Activated gamma-delta T cell treated with Interleukin-2 at 50 U/mL for 16 hours (primary cell): ENCODE measurements at places on chromosomes 12 and 14.

- DNase-seq, result no peak
Measured at GRCh38 chr12:113030875-113031525, 25.5 kb upstream of the DTX1 start.

- no peak for DNase-seq
Measured at GRCh38 chr12:29983851-29984250, 200.1 kb upstream of the TMTC1 start.

GRCh38 chr14:21066882-21067502 is 3.1 kb upstream of the ARHGEF40 start:
- no peak for DNase-seq

- no peak for DNase-seq
Measured at GRCh38 chr12:121723200-121723599, 10.6 kb downstream of the TMEM120B start.

GRCh38 chr12:132400011-132400641 is 70.7 kb upstream of the GALNT9 start:
- DNase-seq, result no peak

- DNase-seq, result no peak
Measured at GRCh38 chr12:25994901-25995625, 36.6 kb downstream of the RASSF8 start.

GRCh38 chr12:132124766-132125425 is 19.2 kb downstream of the DDX51 start:
- DNase-seq, result no peak

GRCh38 chr14:77543637-77544334 is 45.2 kb upstream of the ISM2 start:
- DNase-seq, result no peak

- DNase-seq, result no peak
Measured at GRCh38 chr12:106288494-106289195, 13.9 kb upstream of the TCP11L2 start.

DNA sequence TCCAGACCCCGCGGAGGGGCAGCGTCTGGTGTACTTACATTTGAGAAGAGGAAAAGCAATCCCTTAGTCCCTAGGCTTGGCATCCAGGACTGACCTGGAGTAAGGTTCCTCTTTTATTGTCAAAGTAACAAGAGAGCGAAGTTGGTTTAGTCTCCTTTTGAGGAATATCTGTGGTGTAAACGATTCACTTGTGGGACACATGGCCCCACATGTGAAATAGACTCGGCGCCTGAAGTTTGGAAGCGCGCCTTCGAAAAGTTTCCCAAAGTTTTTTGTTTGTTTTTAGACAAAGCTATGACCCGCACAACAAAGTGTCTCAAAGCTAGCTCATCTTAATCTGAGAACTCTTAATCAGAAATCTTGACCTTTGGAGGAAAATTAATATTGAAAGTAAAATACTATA is 744 bp downstream of the STYX start:
- DNase-seq, result no peak

DNA sequence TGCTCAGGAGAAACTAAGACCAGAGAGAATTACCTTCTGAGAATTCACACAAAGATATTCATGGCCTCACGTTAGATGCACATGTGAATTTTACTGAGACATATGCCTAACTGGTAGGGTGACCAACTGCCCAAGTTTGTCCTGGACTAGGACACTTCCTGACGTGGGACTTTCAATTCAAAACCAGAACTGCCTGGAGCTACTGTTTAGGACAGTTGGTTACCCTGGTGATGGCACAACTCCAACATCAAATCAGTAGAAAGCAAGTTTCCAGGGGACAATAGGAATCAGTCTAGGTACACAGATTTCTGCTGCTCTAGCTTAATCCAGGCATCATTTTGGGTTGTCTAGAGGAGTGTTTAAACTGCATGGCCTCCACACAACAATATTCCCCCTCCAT is 178.7 kb downstream of the GXYLT1 start:
- DNase-seq, result no peak

DNA sequence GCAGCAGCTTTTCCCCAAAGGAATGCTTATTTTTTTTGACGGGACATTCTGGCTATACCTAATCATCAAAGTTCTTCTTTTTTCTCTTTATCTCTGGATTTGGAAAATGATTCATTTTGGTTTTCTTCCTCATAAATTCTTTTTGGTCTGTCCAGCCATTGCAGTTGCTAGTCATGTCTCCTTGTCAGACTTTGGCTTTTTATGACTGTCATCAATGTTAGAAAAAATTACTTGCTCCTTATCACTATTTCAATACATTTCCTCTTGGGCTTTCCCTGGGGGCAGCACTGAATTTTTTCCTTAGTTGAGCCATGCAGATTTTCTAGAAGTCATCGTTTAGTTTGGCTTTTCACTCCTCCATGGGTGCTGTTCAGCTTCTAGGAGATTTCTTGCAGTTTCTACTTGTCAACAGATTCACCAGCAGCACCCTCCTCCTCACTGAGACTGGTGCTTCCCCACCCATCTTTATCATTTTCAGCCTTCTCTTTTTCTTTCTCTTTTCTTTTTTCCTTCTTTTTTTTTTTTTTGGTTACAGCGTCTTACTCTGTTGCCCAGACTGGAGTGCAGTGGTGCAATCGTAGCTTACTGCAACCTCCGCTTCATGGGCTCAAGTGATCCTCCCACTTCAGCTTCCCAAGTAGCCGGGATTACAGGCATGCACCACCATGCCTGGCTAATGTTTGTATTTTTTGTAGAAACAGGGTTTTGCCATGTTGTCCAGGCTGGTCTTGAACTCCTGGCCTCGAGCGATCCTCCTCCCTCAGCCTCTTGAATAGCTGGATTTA is 5.2 kb downstream of the ADIPOR2 start:
- no peak for DNase-seq

GRCh38 chr14:82313889-82314288 is 780.2 kb upstream of the SEL1L start:
- DNase-seq, result no peak

DNA sequence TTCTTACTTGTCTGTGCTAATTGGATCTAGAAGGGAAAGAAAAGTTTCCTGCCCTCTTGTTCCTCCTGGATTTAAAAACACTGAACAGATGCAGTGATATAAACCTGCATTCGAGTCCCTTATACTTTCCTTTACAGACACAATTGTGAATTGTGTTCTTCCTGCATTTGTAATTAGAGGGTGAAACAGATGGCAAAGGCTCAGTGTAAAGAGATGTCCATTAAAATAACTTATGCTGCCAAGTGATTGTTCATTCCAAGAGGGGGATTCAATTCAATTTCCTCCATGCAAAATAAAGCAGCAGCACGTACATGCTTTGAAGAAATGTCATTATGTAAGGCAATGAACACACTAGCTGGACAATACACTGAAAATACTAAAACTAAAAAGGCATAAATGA is 248.3 kb upstream of the LRIG3 start:
- DNase-seq, result no peak

DNA sequence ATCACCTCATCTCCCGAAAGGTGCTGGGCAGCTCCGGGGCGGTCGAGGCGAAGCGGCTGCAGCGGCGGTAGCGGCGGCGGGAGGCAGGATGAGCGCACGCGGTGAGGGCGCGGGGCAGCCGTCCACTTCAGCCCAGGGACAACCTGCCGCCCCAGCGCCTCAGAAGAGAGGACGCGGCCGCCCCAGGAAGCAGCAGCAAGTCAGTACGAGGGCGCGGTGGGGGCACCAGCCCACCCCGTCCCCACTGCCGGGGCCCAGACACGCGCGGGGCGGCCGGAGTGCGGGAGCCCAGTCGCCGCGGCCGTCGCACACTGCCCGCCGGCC is 862 bp downstream of the HMGA2 start:
- DNase-seq, result no peak

DNA sequence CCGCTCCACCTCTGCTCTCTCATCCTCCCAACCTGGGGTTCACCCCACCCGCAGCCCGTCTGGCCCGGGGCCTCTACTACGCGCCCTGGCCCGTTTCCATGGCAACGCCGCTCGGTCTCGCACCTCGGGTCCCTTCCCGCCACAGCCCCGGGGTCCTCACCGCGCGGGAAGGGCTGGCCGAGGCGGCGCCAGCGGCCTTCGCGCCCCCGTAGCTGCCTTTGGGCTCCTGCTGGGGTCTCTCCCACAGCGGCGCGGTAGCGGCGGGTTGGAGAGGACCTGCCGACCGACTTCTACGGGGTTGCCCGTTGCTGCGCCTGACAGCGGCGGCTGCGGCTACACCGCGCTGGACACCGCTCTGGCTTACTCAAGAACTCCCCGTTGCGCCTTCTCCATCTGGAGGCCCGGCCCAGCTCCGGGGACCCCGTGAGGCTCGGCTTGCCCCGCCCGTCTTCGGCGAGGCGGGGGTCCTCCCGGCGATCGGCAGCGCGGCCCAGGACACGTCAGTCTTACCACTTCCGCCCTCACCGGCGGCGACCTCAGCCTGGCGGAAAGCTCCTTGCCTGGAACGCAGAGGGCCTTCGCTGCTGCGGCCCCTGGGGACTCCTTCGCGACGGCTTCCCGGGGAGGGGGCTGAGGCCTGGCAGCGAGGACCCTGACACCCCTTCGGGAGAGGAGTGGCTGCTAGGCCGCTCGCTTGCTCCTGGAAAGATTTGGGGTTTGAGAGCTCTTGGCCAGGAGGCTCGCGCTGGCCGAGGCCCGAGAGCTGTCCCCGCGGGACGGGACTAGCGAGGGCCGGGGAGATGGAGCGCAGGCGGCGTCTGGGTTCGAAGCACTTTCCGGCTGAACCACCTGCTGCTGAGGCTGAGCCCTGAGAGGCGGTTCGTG is at the start of gene TM9SF1:
TSS of gene TM9SF1 (minus strand) at position 256 of the 885 bp plus-strand sequence. CDS start 422 bp downstream, outside the sequence.
- DNase-seq, result peak; percentile 86
